Cortex of kidney (tissue), 1 donor: ENCODE measurements at places on chromosomes 4 and X.

DNA sequence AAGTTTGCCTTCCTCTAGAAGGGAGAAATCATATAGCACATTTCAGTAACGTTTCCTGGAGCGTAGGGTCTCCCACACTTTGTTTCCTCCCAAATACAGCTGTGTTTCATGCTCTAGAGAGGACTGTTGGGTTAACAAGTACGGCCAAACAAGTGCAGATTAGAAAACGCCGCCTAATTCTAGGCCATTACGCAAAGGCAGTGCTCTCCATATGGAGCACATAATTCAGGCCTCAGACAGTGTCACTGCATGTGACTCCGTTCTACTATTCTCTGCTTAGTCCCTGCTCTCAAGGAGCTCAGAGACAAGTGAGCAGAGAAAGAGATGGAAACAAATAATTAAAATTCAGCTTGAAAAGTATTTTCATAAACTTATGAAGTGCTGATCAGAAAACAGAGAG is 11.6 kb downstream of the ZNF827 start:
- DNase-seq = no peak

DNA sequence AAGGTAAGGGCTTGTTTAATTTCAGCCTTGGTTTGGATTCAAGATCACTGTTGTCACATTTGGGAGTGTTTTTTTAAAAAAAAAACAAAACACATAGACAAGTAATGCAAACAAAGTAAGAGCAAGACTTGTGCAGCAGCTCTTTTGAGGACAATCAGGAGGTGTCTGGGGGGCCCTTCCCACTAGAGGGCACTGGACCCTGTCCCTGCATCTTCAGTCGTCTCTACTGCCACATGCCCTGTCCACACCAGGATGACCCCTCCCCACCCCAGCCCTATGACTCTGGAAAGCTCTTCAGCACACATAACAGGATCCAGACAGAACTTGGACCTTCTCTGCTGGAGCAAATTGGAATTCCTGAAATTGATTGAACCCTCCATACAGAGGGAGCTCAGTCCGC is 71.0 kb downstream of the USP46 start:
- DNase-seq = no peak

DNA sequence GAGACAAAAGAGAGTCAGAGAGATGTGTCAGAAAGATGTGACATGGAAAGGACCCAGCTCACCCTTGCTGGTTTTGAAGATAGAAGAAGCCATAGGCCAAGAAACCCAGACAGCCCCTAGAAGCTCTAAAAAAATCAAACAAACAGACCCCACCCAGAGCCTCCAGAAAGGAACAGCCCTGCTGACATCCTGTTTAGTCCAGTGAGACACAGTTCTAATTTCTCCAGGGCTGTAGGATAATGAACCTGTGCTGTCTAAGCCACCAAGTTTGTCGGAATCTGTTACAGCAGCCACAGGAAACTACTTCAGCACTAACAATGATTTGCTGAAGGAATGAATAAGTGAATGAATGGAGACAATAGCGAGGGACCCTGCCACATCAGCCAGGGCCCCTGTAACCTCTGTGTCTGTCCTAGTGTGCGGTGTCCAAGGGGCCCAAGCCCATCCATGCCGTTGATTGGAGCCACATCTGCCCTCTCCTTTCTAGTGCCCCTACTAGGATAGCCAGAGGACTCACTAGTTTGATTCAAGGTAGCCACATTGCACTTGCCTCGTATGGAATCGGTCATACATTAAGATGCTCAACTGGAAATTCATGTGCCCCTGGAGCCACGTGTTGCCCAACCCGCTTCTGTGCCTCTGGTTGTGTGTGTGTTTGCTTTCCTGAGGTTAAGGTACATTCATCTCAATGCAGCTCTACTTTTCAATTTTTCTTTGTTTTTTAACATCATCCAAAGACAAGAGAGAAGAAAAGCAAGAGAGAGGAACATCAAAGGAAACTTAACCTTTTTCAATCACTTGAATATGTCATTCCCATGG is 32.5 kb upstream of the SLC2A9 start:
- no peak for DNase-seq

DNA sequence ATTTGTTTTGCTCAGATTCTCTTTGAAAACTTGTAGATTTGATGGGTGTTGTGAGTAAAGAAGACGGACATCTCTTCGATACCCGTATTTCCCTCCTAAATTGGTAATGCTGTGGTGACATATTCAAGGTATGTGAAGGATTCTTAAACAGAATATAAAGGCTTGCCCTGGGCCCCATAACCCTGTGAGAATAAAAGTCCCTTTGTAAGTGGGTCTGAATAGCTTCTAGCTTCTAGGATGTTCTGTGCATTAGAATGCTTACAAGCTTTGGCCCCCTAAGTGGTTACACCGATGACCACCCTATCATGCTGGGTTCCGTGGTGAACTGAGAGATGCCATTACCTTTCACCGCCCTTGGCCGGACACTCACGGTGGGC is 574 bp upstream of the MOB1B start:
- no peak for DNase-seq

DNA sequence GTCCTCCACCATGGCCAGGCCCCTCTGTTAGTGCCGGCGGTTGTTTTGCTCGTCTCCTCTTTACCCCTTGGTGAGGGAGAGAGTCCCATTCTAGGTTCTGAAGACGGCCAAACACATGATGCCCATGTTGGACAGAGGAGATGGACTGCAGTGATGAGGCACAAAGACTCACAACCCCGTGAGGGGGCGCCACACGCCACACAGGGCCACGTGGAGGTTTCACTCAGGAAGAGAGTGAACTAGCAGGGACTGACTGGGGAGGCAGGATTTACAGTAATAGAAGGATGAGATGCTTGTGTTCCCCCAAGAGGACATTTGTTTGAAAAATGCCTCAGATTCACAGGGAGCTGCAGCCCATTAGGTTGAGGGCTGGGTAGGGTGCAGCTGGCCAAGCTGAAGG is 655.3 kb upstream of the FRG1 start:
- no peak for DNase-seq

DNA sequence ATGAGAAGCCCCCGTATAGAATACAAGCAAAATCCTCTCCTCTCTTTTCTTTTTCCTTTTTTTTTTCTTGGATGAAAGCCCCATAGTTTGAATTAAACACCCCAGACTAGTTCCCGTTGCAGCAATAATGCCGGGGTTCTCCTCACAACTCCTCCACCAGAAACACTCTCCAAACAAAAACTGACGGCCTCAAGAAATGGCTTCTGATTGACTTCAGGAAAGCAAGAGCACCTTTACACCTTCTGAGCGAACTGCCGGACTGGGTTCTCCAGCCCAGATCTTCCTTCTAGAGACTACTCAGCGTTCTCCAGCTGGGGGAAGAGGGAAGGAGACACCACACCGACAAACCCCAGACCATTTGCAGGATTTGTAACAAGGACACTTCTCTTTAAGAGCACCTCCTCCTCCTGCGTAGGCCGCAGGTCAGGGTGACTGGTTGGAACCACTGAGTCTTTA is 4.0 kb downstream of the HAND2 start:
- DNase-seq = no peak

- no peak for DNase-seq
These were observed 10.0 kb downstream of the CLCN4 start for GRCh38 chrX:10166731-10167151.

- no peak for DNase-seq
These were observed 30.9 kb upstream of the HSD17B13 start for GRCh38 chr4:87353592-87353991.

DNA sequence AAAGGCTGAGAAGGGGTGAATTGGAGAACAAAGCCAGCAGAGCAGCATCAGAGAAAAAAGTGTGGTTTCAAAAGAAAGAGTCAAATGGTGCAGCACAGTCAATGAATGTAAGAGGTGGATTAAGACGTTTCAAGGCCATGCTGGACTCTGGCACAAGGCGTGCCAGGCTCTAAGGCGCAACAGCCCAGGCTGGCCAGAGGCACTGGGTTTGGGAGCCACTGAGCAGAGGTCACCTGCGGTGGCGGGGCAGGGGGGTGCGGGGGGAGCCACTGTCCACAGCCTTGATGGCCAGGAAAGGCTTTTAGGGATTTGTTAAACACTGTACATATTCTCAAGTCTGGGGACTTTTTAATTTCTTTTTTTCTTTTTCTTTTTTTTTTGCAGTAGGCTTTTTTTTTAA is 222.5 kb upstream of the FAT1 start:
- no peak for DNase-seq

DNA sequence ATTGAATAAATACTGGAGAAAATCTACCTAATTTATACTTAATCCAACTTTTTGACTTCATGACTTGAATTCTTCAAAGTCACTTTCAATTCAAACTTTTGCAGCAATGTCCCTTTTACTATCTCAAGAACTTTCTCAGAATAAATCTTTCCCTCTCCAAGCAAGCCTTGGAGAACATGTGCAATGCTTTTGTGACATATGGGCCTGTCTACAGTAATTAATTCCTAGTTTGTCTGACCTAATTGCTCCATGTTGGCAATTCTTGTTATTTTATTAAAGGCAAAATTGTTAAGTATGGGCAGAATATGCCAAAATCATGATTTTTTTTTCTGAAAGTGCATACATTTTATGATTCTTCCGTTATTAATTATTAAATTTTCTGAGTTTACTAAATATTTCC is 1115.3 kb downstream of the PDHA2 start:
- no peak for DNase-seq

- no peak for DNase-seq
These were observed 87.2 kb downstream of the MAPK10 start for GRCh38 chr4:86272669-86273068.

DNA sequence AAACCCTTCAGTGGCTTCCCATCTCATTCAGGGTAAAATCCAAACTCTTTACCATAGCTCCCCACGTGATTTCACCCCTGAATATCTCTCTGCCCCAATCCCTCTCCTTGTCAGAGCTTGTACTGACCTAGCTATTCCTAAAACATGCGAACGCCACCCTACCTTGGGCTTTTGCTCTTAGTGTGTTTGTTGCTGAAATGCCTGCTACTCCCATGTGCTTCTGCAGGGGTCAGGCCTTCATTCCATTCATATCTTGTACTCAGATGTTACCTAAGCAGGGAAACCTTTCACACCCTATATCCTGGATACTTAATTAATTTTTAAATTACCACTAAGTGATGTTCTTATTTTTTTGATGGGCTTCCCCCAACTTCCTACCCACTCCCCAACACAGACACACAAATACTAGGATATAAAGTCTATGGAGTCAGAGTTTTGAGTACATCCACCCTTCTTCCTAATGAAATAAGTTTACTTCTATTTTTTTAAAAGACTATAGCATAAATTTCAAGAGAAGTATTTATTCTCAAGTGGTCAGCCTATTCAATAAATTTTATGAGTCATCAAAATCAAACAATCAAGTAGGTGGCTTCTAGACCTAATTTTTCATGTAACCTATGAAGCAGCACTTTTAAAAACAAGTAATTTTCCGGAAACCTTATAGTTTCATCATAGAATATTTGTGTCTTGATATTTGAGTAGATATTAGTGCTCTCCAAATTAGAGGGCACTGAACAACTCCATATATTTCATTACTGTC is 189.4 kb downstream of the RAPGEF2 start:
- DNase-seq = no peak
